ENCODE measurements at places on chromosomes 5 and 9.

DNA sequence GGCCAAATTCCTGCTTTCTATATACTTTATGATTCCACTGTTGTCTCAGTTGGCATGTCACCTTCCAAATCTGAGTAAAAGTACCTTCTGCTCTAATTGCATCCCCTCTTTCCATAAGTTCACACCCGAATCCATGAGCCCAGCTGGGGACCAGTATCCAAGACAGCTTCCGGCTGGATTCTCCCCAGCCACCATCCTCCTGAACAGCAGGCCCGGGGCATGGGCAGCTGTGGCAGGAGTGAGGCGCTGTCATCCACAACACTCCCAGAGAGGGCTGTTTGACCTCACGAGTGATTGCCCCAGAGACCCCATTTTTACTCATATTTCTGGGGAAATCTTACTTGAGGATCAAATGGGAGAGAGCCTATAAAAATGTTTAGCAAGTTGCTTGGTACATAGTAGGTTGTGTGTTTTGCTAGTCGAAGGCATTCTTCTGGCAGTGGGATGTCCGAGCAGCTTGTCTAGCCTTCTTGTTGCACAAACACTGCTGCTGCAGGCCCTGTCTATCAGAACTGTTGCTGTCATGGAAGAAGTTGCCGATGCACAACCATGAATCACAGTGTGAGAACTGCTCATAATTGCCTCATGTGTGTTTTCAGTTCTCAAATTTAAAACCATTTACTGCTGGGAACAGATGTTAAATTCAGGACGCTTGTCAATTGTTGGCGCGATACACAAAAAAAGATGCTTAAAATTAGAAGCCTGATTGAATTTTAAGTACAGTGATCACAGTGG, 93.8 kb downstream of the HSPA4 start:
- DNase-seq, result no peak

DNA sequence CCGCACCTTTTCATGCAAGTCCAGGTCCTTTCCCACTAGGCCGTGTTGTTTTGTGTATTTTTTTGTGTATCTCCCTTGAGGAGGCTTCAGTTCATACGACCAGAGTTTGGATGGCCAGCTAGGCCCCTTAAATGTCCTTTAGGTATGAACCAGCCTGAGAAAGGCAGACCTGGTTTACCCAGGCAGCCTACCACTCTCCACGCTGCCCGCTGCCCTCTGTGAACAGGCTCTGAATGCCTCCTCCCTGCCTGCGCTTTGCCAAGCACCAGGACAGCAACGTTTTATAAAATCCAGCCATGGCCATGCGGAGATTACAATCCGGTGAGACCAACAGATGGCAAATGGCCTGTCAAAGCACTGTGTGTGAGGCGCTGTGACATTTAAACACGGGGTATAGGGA, 626 bp upstream of the CLTB start:
- DNase-seq, result no peak

DNA sequence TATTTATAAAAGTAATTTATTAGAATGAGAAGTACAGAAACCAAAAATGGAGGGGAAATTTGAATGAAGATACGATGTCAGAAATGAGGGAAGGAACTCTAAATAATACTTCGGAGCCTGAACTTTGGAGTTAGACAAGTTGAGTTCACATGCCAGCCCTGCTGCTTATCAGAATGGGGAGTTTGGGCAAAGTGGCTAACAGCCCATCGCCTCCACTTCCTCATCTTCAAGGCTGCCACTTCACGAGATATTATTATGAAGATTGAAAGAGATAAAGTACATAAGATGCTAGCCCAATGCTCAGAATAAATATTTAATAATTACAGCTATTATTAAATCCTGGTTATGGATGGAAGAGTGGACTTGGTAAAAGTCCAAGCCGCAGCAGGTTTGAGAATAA, 56.2 kb upstream of the ABCA1 start:
- no peak for DNase-seq

GRCh38 chr5:65854925-65855324, 71.5 kb upstream of the ERBIN start:
- DNase-seq, result no peak

GRCh38 chr9:136726631-136727191, 14.3 kb downstream of the DIPK1B start:
- DNase-seq, result no peak

DNA sequence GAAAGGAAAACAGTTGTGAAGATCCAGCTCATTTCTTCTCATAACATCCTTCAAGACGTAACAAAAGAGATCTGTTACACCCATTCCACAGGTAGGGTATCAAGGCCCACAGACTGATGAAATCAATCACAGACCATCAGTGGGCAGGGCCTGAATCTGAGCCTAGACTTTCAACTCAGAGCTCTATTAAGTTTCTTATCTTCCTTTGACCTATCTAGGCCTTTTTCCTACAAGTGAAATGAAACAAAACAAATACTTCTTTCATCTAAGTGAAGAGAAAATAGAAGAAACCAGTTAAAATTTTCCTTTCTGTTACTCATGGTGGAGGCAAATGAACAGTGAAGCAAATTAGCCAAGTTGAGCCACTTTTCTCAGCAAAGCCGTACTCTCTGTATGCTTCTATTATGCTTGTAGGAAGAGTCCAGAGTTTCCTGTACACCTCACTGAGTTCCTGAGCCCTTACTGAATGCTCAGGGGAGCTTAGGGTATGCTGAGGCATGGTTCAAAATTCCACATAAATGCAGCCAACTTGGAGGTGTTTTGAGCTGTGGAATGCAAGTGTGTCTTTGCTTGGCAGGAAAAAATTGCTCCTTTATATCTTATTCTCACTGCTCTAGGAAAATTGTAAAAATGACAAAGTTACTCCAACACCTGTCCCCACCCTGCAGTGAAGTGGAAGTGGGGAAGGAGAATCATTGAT, 91.9 kb downstream of the FEM1C start:
- no peak for DNase-seq

- DNase-seq, result no peak
These were observed 82.7 kb downstream of the ATP10B start for GRCh38 chr5:160769301-160769700.

GRCh38 chr5:131763968-131764367, 32.8 kb downstream of the FNIP1 start:
- DNase-seq, result no peak

DNA sequence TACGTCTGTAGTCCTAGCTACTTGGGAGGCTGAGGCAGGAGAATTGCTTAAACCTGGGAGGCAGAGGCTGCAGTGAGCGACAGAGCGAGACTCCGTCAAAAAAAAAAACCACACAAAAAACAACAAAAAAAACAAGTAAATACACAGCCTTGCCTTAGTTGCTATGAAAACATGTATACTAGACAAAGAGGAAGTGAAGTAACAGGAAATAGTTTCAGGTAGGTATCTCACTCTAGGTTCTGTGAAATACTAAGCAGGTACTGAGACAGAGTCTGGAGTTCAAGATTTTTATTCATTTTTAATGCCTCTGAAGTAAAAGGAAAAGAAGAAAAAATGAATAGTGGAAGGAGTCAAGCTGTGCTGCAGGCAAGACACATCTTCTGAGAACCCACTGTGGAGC, 687.9 kb upstream of the RGMB start:
- no peak for DNase-seq

- DNase-seq, result no peak
These were observed 20.7 kb upstream of the BASP1 start for GRCh38 chr5:17196697-17197096.

- DNase-seq, result no peak
These were observed 150.0 kb upstream of the KIF2A start for GRCh38 chr5:62155988-62156387.

- DNase-seq, result no peak
These were observed 12.6 kb upstream of the LCN15 start for GRCh38 chr9:136776947-136777346.

DNA sequence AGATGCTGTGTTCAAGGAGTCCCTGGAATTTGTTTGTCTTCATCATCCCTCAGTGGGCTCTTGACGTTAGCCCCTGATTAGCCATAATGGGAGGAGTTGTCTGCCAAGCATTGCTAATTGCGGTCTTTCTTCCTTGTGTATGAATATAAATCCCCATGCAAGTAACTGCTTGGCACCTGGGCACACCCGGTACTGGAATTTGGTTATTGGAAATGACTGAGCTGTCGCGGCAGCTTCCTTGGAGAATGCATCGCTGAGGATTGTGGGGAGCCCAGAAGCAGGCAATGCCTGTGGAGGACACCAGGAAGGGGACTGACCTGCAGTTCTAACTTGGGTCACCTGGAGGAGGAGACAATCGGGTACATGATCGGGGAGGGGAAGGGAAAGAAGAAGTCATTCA, 53.3 kb upstream of the CTSL start:
- no peak for DNase-seq

DNA sequence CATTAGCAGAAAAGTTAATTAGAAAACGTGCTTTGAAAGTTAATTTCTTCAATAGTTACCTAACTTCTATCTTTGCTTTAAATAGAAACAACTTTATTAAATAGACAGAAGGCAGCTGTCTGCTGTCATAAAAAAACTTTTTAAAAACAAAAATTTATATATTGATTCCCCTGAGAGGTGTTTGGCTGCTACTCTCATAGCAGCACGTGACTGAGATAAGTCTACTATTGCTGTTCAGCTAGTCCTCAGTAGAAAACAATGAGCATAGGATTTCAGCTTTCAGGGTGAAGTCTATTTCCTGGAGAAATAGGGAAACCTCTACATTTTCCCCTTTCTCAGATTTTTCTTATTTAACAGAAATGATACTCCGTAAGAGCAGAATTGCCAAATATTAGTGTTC, 135.0 kb upstream of the FBN2 start:
- no peak for DNase-seq

DNA sequence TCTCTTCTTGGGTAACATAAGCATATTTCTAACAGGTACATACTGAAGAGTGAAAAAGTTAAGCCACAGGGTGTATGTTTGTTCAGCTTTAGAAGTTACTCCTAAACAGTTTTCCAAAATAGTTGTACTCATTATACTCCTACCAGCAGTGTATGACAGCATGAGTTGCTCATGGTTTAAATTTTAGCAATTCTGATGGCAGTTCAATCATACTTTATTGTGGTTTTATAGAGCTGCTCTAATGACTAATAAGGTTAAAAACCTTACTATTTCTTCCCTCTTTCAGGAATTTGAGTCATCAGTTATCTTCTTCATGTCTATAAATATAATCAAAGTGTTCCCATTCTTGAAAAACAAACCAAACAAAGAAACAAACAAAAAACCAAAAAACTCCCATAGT, 81.5 kb downstream of the CAAP1 start:
- no peak for DNase-seq

DNA sequence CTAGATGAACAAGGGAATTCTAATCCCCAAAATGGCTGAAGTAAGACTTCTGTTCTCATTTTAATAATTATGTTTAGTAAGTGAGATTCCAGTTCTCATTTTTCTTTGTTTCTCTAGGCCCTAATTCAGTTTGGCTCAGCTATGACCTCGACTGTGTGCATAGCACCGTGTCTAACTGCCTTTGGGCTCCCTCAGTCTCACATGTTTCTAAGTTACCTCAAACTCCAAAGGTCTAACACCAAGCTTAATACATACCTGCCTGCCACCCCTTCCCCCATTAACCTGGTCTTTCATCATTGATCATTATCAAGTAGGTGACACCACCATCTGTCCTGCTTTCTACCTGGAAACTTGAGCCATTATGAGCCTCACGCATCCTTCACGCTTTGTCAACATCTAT, 273.2 kb downstream of the SAXO1 start:
- no peak for DNase-seq

GRCh38 chr5:78647351-78647818, 1.2 kb downstream of the LHFPL2 start:
- DNase-seq, result no peak

GRCh38 chr5:39475881-39476842, 51.4 kb upstream of the DAB2 start:
- DNase-seq, result no peak

DNA sequence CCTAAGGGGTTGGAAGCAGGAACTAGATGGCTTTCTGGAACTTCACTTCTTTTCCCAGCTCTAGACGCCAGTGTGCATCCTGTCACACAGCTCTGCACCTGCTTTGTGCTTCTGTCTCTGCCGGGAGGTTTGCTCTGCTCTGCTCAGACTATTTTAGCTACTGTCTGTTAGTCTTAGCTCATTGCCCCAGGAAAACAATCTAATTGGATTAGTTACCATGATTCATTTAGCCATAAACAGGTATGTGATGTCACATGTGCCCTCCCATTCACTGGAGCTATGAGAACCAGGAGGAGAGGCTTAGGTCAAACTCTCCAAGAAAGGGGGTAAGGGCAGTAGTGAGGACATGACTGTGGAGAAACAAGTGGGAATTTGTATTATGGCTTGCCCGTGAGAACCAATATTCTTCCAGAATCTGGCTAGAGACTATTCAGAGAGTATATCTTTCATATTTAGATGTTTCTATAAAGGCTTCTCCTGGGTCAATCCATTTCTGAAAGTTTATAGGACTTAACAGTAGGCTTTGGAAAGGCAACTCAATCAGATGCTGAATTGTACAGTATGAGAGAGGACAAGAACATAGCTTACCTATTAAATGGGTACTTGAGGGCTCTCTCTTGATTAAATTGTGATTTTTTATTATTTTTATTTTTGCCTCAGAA, 22.4 kb upstream of the NREP start:
- DNase-seq, result no peak

DNA sequence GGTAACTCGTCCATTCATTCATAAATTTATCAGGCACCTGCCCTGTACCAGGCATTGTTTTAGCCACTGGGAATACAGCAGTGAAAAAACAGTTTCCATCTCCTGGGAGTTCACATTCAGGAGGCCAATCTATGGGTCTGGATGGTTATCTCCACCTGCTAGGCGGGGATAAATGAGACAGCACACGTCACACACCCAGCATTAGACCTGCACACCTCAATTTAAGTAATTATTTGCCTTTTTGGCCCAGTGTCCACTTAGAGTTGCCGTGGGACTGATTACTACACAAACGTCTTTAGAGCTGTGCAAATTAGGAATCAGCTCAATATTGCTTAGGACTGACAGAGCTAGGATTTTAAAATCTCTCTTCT, 46.1 kb downstream of the STK10 start:
- no peak for DNase-seq

DNA sequence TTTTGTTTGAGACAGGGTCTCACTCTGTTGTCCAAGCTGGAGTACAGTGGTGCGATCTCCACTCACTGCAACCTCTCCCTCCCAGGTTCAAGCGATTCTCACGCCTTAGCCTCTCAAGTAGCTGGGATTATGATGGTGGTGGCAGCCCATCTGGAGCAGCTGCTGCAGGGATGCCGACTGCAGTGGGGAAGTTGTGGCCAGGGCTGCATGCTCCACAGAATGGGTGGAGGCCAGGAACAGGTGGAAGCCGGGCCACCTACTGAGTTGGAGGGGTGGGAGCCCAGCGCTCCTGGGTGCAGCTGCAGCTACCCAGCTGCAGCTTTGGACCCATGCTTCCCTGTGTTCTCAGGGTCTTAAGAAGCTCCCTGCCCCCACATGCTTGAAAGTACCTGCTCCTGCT, 99.7 kb downstream of the SCAI start:
- DNase-seq, result no peak

All from NCI-H187 (cell line).